ENCODE measurements at places on chromosomes 5 and 9.

GRCh38 chr5:44809956-44810420, 1.2 kb downstream of the MRPS30 start:
- DNase-seq: no peak

DNA sequence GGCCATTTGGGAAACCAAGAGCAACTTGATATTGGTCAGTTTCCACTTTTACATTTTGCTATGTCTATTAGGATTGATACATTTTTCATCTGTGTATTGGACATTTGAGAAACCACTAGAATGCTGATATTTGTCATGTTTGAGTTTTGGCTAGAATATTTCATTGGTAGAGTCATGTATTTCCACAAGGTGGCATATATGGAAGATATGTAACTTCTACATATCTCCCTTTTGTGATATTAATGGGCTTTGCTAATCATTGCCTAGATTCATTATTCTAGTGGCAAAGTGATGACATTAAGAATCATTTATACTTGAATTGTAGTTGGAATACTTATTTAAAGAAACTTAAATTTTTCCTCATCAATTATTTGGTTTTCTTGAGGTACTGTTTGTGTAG, 692.9 kb upstream of the EDIL3 start:
- no peak for DNase-seq

DNA sequence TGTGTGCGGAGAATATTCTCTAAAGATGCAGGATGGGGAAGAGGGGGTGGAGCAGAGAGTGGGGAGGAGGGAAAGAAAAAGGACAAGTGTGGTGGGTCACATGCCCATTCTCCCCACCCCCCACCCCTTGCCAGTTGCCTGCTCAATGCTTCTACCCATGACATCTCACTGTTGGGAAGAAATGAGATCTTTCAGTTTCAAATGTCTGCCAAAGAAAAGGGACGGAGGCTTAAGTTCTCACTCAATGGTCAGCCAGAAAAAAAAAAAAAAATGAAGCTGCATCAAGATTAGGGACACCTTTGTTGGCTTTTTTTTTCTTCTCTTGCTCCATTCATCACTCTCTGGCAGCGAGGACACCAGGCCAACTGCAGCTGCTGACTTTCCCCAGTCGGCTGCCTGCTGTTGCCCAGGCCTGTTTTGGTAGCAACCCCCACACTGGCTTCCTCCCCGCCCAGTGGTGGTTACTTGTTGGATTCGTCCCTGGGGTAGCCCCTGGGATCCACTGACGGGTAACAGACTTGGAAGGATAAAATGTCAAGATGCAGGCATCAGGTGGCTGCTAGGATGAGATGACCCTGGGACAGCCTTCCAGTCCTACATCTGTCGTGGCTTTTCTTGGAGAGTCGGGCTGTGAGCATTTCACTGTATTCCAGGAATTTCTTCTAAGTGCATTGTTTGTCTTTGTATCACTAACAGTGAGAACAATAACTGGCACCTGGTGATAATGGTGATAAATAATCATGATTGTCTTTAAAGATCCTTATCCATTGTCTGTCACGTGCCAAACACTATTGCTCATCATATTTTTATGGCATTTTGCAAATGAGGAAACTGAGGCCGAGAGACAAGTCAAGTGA, 9.1 kb downstream of the WWC1 start:
- DNase-seq: no peak

GRCh38 chr9:31916591-31917241, 467.7 kb upstream of the ACO1 start:
- no peak for DNase-seq

DNA sequence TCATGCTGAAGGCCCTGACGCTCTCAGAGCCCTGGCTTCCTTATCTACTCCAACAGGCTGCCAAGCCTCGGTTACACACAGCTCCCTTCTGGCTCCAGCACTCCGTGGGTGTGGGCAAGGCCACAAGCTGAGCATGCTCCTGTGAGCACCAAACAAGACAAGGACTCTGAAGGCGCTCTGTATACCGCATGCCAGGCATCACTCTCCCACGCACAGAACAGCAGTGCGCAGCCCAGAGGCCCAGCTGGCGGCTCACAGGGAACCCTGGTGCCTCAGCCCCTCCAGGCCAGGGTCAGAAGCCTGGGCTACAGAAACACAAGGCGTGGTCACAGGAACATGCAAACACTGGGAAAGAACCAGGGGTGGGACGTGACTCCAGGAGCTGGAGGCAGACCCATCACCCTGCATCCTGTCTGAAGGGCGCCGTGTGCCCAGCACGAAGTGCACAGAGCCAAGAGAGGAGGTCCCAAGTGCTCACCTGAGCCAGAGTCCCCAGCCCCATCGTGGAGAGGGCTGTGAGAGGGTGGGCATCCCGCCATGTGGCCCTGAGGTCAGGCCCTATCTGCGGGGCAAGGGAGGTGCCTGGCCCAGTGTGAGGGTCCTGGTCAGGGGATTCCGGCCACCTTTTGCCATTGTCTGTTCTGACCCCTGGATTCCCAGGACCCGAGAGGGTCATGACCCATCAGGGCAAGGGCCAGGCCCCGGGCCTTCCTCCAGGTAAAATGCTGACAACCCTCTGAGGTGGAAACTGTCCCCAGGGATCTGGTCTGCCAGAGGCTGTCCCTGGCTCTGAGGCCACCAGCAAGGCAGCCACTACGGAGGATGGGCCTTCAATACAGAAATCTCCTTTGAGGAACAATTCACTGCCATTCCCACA, 54.7 kb downstream of the COL23A1 start:
- DNase-seq: no peak

GRCh38 chr5:178176791-178177190, 10.4 kb downstream of the GMCL2 start:
- DNase-seq: no peak

GRCh38 chr5:88045931-88046461, 222.6 kb downstream of the TMEM161B start:
- DNase-seq: no peak

- no peak for DNase-seq
Measured at GRCh38 chr5:77957-78804, 13.8 kb upstream of the PLEKHG4B start.

DNA sequence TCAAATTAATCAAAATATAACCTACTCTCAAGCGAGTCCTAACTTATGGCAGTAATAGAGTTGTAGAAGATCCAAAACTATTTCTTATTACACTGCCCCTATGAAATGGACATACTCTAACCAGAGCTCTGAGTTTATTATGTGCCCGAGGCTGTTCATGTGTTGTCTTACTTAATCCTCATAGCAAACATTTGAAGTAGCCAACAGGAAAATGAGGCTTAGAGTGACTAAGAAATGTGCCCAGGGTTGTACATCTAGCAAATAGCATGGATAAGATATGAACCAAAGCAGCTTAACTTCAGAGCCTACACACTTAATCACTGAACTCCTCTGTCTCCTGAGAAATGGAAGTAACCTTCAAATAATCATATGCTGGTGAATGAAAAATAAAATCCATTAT, 1551.7 kb downstream of the MAT2B start:
- DNase-seq: no peak

DNA sequence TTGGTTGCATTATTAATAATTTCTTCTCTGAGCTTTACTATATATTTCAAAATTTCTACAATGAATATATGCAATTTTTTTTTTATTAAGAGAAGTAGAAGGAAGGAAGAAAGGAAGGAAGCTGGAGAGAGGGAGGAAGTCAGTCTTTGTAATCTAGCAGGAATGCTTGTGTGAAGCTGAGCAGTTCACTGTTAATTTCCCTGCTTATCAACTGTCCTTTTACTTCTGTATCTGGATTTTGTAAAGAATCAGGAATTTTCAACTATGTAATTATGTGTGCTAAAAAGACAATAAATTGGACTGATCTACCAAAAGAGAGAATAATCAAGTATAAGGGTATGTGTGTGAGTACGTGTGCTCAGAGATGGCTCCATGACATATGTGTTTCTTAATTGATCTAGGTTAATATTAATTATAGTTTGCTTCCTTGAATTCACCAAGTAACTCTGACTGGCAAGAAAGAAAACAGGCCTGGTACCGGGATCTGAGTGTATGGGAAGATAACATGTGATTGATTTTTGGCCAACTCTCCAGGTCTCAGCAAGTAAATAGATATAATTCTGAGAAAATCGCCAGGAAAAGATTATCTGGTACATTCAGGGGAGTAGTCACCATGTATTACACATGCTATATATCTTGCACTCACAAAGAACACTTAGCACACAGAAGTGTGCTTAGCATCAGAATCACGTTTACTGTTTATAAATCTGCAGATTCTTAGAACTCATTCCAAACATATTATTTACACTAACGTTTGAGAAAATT, 1758.8 kb upstream of the WWC1 start:
- DNase-seq: no peak

DNA sequence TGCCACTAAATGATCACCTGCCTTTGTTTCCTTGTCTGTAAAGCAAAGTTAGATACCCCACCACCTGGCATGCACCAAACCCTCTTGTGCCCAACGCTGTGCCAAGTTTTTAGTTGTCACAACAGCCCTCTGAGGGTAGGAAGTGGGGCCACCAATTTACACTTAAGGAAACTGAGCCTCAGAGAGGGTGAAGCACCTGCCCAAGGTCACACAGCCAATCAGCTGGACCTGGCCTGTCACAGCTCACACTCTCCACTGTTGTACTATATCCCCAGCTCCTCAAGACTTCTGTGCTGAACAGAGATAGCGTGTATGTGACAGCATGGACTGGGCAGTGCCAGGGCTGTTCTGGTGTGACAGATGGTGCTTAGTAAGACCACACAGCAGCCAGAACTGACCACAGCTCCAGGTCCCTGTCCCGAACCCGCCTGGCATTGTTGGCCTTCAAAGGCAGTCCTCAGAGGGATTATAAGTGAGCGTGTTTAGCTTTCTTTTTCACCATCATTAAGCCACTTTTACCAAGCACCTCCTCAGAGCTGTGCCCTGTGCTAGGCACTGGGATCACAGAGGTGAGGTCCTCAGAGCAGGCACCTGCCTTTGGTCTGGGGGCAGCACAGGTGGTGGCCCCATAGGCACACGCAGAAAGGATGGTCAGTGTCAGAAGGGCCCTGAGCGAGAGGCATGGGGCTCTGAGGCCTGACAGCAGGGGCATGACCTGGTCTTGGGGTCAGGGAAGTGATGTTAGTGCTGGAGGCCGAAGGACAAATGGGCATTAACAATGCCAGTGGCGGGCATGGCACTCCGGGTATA, 71.1 kb downstream of the COL27A1 start:
- no peak for DNase-seq

DNA sequence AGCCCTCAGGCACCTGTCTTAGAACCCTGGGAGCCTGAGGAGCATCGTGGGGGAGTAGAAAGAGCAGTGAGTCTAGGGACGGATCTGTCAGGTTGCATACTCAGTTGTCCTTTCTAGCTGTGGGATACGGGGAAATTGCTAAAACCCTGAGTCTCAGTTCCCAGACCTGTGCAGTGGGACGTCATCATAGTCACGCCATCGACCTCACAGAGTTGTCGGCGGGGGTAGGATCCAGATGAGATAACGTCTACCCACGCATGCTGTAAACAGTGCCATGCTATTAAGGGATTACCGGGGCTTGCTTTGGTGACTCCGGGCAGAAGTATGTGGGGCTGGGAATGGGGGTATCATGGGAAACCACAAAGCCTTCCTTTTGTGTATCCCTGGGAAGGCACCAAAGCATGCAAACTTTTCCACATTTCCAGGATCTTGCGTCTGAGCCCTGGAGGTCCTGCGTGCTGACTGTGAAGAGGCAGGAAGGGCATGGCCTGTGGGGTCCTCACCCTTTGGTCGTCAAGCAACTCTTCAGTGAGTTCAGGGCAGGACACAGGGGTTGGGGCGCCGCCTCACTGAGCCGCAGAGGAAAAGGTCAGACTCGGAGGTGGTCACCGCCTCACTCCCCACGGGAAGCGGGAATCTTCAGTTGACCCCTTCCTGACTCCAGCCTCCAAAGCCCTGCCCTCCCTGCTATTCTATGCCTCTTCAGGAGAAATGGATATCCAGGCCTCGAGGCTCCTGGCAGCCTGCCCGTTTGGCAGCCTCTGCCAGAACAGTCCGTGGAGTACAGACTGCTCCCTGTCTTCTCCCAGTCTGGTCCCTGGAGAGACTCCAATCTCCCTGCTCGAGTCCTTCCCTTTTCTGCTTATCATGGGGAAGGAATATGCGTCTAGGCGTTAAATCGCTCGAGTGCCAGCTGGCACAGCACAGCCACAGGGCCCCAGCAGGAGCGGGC, 186.8 kb upstream of the KLF9 start:
- DNase-seq: no peak

GRCh38 chr9:75612754-75613153, 277.7 kb upstream of the PCSK5 start:
- DNase-seq: no peak

DNA sequence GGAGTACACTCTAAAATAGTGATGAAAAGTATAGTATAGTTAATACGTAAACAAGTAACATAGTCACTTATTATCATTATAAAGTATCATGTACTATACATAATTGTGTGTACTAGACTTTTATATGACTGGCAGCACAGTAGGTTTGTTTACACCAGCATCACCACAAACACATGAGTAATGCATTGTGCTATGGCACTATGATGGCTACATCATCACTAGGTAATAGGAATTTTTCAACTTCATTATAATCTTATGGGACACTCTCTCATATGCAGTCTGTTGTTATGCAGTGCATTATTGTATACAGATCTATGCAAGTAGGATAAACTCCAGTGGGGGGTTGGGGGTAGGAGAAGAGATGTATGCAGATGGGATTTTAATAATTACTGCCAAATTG, 52.7 kb upstream of the ELL2 start:
- no peak for DNase-seq

GRCh38 chr9:93137362-93137761, 3.3 kb upstream of the NINJ1 start:
- DNase-seq: no peak

- no peak for DNase-seq
Measured at GRCh38 chr5:117559005-117559844, 984.6 kb upstream of the SEMA6A start.

- no peak for DNase-seq
Measured at GRCh38 chr5:68115584-68115983, 100.0 kb upstream of the PIK3R1 start.

DNA sequence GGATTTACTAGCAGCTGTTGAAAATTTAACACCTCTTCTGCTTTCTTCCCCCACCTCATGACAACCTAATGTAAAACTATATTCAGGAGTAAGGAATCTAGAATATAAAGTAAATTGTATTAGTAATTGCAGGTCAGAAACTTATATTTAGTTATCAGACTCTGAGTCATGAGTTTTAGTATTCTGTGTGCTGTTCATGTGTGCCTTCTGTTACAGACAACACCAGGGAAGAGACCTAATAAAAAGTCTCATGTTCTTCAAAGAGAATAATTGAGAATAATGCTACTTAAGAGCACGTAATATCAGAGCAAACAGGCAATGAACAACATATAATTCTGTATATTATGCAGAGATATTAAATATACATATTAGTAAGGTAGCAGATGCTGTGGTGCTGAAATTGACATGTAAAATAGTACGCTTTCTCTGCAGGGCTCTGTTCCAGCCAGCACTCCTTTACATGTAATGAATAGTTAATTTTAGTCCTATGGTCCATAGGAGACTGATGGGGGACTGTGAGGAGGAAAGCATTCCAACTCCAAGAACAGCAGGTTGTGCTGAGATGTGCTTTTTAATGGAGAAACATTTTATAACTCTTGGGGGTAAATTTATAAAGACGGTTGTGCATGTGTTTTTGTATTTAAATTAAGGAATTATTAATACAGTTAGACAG, 106.4 kb downstream of the ZSWIM6 start:
- no peak for DNase-seq

- DNase-seq: no peak
Measured at GRCh38 chr5:76816110-76816831, 2.6 kb upstream of the F2RL1 start.
